ENCODE measurements at places on chromosomes 2 and 18. TPM values are rescaled to one million over a fixed set of nuclear protein-coding genes. Genes with fewer than 3 reads are reported as not detected.

DNA sequence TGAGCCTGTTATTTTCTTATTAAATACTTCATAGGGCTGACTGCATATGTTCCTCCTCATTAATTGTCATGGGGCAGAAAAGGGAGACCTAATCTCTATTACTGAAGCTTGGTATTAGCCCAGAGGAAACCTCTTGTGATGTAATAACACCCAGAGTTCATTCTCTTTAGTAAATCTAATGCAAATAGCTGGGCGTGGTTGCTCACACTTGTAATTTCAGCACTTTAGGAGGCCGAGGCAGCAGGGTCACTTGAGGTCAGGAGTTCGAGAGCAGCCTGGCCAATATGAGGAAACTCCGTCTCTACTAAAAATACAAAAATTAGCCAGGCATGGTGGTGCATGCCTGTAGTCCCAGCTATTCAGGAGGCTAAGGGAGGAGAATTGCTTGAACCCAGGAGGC is 14.7 kb downstream of the DAW1 start:
- H3K36me3 ChIP-seq: no peaks in the 10 kb centered on the region
- H3K4me3 ChIP-seq: no peak overlapping the region
- no peak for DNase-seq
- no peaks in the 10 kb centered on the region for H3K27me3 ChIP-seq
- H3K27ac ChIP-seq: no peak overlapping the region

GRCh38 chr18:75162467-75162866 is 46.5 kb downstream of the PTGR3 start:
- no peak overlapping the region for H3K4me3 ChIP-seq
- H3K27ac ChIP-seq: no peak overlapping the region
- DNase-seq: no peak
- H3K4me1 ChIP-seq: peaks cover 4% of the 10 kb centered on the region
- peaks cover 4% of the 10 kb centered on the region for H3K27me3 ChIP-seq

GRCh38 chr18:68660354-68661183 is 54.3 kb downstream of the TMX3 start:
- no peaks in the 10 kb centered on the region for H3K36me3 ChIP-seq
- no peaks in the 10 kb centered on the region for H3K27me3 ChIP-seq
- no peak overlapping the region for H3K4me3 ChIP-seq

DNA sequence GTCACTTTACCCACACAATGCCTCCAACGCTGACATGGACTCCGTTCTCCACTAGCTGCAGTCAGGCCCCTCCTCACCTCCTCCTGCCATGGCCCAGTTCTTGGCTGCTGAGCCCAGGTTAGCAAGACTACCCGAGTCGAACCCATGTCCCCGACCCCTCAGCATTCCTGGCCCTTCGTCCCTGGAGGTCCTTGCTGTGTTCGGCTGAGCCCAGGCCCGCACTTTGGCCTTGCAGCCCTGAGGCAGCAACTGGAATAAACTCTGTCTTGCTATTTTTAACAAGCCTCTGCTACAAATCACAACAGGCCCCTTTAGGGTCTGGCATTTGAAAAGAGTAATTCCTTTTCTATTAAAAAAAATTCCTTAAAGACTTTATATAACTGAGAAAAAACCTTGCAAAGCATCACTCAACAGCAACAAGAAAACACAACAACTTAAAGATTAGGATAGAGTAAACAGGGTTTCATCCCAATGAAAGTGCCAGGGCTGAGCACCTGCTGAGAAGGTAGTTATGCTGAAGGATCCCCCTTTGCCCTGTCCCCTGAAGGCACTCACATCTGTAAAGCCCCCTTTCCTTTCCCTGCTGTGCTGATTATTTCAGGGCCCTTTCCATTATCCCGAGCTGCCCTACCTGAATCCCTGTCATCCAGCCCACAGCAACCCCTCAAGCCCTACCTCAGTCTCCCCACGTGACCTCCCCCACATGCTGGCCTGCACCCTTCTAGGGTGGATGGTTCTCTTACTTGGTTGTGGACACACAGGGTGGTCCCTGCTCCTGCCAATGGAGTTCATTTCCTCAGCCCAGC is 120.0 kb upstream of the SNTG2 start:
- no peaks in the 10 kb centered on the region for H3K4me1 ChIP-seq
- H3K36me3 ChIP-seq: no peaks in the 10 kb centered on the region
- H3K27ac ChIP-seq: no peak overlapping the region
- H3K27me3 ChIP-seq: peaks cover 48% of the 10 kb centered on the region

DNA sequence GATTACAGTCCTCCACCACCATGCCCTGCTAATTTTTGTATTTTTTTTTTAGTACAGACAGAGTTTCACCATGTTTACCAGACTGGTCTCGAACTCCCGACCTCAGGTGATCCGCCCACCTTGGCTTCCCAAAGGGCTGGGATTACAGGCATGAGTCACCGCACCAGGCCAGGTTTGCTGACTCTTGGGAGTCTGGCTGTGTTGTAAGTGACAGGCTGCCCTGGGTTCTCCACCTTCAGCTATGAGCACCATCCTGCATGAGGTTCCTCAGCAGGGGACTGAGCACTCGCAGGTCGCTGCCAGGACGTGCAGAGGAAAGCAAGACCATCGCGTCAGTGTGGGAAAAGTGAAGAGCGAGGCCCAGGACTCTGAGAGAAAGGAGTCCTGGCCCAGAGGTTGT is 112.6 kb upstream of the NDUFV2 start:
- no peaks in the 10 kb centered on the region for H3K4me1 ChIP-seq
- H3K27ac ChIP-seq: no peak overlapping the region
- H3K27me3 ChIP-seq: no peaks in the 10 kb centered on the region
- no peaks in the 10 kb centered on the region for H3K36me3 ChIP-seq
- no peak for DNase-seq

DNA sequence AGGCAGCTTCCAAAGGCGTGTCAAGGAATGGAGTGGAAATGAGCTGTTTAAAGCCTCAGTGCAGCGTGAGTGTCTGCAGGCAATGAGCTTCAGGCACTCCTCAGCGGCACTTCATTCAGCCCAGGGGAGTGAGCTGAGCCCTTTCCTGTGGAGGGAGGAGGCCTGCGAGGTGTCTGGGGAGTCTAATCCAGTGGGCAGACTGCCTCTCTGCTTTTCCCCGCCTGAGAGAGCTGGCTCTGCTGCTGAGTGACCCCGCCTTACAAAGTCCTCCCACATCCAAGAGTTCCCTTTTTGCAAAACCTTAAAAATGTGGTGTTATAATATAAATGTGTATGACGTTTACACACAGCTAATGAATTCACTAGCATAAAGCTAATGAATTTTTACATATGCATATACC is 7.0 kb upstream of the LDLRAD4 start:
- H3K4me3 ChIP-seq: no peak overlapping the region
- H3K4me1 ChIP-seq: peaks cover 7% of the 10 kb centered on the region
- no peaks in the 10 kb centered on the region for H3K36me3 ChIP-seq
- no peak overlapping the region for H3K27ac ChIP-seq
- H3K27me3 ChIP-seq: no peaks in the 10 kb centered on the region

- no peak overlapping the region for H3K27ac ChIP-seq
- no peaks in the 10 kb centered on the region for H3K36me3 ChIP-seq
- H3K27me3 ChIP-seq: no peaks in the 10 kb centered on the region
- no peaks in the 10 kb centered on the region for H3K4me1 ChIP-seq
- DNase-seq: no peak
These were observed 134.6 kb upstream of the GPC1 start for GRCh38 chr2:240300840-240301239.

DNA sequence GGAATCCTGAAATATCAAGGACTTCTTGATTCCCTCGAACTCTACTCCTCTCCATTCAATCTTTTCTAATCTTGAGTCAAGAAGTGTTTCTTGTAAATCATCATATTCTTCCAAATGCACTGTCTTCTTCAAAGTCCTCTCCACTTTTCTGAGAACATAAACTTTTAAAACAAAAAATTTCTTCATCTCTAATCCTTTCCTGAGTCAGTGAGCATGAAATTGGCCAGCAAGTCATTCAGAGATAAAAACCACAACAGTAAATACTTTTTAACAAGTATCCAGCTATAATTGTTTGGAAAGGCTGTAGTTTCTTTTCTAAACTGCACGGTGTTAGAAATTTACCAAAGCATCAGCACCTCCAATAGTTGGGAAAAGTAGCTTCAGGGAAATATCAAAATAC is 312.6 kb upstream of the GALNT5 start:
- H3K4me1 ChIP-seq: no peaks in the 10 kb centered on the region
- no peak overlapping the region for H3K27ac ChIP-seq
- H3K4me3 ChIP-seq: no peak overlapping the region
- H3K27me3 ChIP-seq: no peaks in the 10 kb centered on the region
- H3K36me3 ChIP-seq: no peaks in the 10 kb centered on the region

DNA sequence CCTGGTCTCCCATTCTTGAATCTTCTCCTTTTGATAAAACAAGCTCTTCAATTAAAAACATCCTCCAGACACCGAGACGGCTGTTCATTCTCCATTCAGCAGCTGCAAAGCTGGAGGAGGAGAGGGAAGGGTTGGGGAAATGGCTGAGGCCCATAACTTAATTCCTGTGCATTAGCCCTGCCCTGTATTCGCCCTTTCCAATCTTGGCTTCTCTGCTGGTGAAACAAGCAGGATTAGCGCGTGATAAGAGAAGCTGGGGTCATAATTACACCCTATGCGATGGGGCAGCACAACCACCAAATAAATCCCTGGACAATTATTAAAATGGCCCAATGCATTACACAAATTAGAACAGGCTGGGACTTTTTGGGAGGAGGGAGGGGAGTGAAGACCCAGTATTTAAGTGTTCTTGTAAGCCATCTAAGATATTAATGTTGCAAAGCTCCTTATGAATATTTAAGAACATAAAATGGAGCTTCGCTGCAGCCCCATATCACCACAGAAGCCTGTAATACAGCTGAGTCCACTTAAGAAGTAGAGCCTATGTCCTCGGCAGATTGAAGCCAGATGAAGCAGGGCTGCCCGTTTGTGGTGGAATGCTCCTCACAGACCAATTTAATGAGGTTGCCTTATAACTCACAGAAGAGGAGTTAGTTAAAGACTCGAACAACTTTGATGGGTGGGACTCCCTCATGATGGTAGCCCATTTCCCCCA is 176.6 kb upstream of the SKOR2 start:
- no peaks in the 10 kb centered on the region for H3K36me3 ChIP-seq
- H3K27me3 ChIP-seq: no peaks in the 10 kb centered on the region
- no peak for DNase-seq
- no peak overlapping the region for H3K4me3 ChIP-seq
- no peaks in the 10 kb centered on the region for H3K4me1 ChIP-seq

DNA sequence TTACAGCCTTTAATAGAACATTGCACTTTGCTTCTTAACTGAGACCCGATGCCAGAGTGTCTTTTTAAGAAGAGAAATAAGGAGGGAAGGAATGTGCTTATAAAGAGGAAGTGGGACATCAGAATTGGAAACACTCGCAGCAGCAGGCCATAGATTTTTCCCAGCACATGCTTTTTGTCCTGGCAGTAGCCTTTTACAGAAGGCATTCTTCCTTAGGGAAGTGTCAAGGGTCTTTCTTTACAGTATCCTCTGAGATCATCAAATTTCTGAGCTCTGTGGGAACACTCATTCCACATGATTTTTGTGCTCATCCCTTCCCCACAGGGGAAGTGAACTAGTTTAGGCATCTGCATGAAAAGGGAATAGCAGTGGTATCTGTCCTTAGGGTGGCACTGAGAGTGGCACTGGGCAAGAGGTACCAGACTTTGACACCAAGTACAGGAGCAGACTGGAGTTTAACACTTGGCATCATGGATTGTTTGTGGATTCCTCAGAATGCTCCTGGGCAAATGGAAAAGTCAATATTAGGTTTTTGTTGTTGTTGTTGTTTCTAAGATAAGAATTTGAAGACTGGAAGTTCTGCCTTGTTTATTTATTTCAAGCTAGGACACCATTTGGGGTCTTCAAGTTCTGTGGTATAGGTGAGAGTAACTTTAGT is 4.1 kb downstream of the MYO1B start:
- no peaks in the 10 kb centered on the region for H3K36me3 ChIP-seq
- H3K4me1 ChIP-seq: peaks cover 4% of the 10 kb centered on the region
- DNase-seq: no peak
- no peaks in the 10 kb centered on the region for H3K27me3 ChIP-seq

GRCh38 chr2:64840426-64840881 is 148.7 kb upstream of the SLC1A4 start:
- H3K27me3 ChIP-seq: no peaks in the 10 kb centered on the region
- peak overlapping the region; percentile 83 for H3K27ac ChIP-seq
- no peak for DNase-seq
- H3K36me3 ChIP-seq: no peaks in the 10 kb centered on the region
- H3K4me1 ChIP-seq: peaks cover 59% of the 10 kb centered on the region
- no peak overlapping the region for H3K4me3 ChIP-seq

DNA sequence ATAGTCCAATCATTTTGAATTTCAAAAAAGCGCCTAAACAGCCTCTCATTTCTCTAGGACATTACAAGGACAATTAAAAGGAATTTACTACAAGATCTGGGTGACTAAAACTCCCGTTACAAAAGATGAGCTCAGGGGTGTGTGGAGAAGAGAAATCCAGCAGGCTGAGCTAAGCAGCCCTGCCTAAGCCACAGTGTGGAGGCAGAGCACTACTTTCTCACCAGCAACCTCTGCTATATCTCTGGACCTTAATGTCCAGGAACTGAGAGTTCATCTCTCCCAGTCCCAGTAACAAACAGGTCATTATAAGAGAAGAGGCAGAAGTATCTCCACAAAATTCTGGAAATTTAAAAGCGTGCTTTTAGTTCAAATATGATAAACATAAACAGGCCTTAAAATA is 18.9 kb upstream of the ANKRD62 start:
- H3K4me3 ChIP-seq: no peak overlapping the region
- H3K27ac ChIP-seq: no peak overlapping the region
- H3K36me3 ChIP-seq: no peaks in the 10 kb centered on the region
- DNase-seq: no peak
- no peaks in the 10 kb centered on the region for H3K4me1 ChIP-seq

CD8B2 gene
- not detected for polyA plus RNA-seq

SCN3A gene
- 5.4 TPM for polyA plus RNA-seq

TPO gene
- polyA plus RNA-seq: not detected

ANTXR1 gene
- polyA plus RNA-seq: not detected

OR6B2 gene
- not detected for polyA plus RNA-seq

RUFY4 gene
- polyA plus RNA-seq: 0.34 TPM
